ENCODE measurements at places on chromosomes 12 and 14.

GRCh38 chr12:73342733-73343132 lies 1070.6 kb downstream of the TRHDE start:
- no peak for DNase-seq

DNA sequence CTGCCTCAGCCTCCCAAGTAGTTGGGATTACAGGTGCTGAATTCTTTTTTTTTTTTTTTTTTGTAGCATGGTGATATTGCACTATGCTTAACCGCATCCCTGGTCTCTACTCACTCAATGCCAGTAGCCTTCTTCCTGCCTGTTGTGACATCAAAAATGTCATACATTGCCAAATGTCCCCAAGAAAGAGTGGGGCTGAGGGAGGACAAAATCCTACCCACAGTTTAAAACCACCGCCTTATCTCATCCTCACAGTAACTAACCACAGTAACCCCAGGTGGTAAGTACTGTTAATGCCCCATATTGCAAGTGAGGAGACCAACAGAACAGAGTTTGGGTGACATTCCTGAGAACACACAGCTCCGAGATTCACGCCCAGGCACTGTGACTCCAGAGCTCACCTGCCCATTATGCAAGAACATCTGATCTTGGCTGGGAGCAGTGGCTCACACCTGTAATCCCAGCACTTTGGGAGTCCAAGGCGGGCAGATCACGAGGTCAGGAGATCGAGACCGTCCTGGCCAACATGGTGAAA lies 19.6 kb downstream of the MORN3 start:
- no peak for DNase-seq

DNA sequence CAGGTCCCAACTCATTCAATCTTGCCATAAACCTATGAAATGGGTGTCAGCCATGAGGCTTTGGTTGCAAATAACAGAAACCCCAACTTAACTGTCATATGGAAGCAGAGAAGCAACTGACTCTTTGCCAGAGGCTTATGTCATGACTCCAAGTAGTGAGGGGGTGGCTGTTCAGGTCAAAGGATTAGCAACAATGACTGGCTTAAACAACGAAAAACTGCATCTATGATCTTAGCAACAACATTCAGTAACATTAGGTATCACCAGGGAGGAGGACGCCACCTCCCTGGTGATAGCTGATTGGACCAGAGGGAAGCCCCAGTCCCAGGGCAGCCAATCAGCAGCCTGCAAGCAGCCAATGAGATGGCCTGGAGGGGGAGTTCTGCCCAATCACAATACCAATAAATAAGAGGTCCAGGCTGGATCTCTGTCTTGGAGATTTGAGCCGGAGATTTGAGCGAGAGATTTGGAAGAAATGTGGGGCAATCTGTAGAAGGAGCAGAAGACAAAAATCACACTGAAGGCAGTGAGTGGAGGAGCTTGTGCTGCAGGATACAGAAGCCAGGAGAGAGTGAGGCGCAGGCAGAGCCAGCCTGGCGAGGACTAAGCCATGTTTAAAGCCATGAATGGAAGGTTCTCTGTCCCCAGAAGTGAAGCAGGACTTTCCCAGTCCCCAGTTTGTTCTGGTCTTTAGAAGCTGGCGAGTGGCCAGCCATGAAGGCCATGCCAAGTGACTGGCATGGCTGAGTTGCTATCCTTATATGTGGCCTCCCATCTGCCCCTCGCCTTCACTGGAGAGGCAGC lies 93.3 kb downstream of the CALM1 start:
- DNase-seq, result peak; percentile 72

DNA sequence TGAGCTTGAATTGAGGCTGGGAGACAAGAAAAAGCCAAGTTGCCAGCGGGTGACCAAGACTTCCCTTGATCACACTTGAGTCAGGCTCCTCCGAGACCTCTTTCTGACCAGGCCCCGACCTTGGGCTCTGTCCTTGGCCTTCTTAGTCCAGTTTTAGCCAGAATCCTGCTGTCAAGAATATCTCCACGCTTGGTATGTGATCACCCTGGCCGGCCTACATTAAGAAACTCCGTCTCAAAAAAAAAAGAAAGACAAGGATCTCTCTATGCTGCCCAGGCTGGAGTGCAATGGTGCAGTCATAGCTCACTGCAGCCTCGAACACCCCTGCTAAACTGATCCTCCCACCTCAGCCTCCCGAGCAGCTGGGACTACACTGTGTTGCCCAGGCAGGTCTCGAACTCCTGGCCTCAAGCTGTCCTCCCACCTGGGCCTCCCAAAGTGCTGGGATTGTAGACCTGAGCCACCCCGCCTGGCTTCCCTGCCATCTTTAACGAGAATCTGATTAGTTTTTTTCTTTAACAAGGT lies 1.0 kb upstream of the ITPK1 start:
- DNase-seq, result no peak

DNA sequence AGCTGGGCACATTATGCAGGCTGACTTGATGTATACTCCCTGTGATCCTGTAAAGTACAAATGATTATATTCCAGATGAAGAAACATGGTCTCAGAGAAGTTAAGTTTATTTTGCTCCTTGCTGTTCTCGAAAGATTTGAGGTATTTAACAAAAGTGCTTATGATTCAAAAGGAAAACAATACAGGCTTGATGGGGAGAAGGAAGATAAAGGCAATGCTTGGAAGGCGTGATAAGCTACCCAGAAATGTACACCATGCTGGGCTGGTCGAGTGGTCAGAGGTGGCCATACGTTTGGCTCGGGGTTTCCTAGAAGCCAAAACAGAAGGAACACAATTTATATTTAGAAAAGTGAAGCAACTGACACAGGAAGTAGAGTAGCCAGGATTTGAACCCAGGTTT lies 201.0 kb downstream of the KTN1 start:
- DNase-seq, result no peak

- DNase-seq, result no peak
These were observed 247.7 kb downstream of the ATP23 start for GRCh38 chr12:58189030-58189429.

- DNase-seq, result no peak
These were observed 33.2 kb upstream of the PRKAB1 start for GRCh38 chr12:119634743-119635142.

DNA sequence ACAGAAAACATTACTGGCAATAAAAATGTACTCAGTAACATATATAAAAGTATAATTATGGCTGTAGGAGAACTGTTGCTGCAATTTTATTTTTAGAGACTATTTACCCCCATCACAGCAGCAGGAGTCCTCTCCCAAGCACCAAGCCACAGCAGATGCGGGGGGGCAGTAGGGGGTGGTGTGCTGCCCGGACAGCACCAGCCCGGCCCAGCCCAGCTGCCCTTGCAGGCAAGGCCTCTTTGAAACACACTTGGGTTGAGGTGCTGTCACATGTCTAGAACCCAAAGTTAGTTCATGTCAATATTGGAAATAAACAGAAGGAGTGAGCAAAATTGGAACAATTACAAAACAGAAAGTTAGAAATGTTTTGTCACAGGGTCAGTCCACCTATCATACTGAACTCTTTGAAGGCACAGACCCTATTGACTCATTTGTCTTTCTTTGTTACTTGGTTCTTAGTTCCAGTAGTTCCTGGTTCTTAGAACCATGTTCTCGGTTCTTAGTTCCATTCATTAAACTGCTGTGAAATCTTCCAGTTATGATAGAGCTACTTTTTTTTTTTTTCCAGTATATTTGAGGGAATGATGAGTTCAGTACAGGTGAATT lies 22.7 kb downstream of the CCNK start:
- DNase-seq, result no peak

DNA sequence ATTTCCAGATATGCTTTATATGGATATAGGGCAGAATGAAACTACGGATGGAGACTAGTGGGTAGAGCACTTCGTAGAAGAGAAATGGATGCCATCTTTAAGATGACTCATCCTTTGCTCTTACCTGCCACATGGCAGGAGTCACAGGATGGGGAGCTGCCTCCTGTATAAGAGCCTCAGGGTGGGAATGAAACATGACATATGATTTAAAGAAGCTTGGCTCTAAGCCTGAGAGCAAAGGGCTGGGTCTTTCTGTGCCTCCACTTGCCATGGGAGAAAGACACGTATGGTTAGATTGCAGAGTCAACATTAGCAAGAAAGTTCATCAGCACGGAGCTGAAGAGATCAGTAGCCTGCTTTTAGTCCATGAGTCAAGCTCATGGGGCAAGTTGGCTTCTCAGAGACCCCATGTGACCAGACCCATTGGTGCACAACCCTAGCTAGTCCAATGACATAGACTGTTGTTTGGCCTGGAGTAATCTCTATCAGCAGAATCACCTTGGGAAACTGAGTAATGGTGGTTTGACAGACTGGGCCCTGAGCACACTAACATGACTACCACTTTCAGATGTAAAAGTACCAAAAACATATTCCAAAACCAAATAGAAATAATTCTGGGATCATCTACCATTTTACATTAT lies 38.1 kb upstream of the IL22 start:
- no peak for DNase-seq

DNA sequence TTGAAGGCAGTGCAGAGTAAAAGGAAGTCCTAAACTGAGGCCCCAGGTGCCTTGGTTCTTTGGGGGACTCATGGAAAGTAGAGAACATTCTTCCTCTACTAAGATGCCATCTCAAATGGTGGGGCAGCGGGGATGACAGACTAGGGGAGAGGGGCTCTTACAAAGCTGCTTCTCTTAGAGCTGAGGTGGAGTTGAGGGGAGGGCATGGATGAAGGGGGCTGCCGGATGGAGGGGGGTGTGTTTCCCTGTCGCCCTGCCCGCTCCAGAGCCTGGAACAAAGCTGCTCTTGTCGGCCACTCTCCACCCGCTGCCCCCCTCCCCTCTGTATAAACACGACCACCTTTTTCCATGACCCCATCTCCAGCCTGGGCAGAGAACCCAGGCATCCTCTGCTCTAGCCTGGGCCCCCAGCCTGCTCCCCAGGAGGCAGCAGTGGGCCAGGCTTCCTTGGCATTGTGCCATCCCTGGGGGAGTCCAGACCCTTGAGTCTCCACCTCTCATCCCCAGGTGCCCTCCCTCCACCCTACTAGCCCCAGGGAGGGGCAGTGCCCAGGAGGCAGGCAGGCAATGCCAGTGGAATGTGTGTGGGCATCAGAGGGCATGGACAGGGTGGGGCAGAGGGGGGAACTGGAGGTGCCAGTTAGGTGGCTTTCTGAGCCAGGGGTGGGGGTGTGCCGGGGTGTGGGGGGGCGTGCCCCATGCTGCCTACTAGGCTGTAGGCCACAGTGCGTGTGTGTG lies 1.7 kb downstream of the RARG start:
- no peak for DNase-seq

DNA sequence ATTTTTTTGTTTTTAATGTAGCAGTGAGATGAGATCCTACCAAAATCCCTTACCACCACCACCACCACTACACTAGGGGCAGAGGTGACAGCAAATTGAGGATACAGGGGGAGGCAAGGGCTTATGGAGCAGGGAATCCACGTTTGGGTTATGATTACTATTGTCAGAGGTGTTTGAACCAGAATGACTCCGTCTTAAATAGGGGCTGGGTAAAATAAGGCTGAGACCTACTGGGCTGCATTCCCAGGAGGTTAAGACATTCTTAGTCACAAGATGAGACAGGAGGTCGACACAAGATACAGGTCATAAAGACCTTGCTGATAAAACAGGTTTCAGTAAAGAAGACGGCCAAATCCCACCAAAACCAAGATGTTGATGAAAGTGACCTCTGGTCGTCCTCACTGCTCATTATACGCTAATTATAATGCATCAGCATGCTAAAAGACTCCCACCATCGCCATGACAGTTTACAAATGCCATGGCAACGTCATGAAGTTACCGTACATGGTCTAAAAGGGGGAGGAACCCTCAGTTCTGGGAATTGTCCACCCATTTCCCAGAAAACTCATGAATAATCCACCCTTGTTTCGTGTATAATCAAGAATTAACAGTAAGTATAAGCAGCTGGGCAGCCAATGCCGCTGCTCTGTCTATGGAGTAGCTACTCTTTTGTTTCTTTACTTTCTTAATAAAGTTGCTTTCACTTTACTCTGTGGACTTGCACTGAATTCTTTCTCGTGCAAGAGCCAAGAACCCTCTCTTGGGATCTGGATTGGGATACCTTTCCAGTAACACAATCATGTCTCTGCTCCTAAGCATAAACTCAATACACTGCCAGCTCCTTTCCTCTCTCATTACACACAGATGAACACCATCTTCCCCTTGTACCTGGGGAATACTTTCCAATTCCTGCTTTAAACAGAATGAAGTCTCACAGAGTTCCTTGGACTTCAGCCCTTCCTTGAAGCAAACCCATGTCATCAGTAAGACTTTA lies 16.7 kb upstream of the CRY1 start:
- no peak for DNase-seq

GRCh38 chr14:73742520-73743238 lies 28.5 kb upstream of the PNMA1 start:
- no peak for DNase-seq

- no peak for DNase-seq
These were observed 257.2 kb downstream of the PAWR start for GRCh38 chr12:79433465-79434072.

DNA sequence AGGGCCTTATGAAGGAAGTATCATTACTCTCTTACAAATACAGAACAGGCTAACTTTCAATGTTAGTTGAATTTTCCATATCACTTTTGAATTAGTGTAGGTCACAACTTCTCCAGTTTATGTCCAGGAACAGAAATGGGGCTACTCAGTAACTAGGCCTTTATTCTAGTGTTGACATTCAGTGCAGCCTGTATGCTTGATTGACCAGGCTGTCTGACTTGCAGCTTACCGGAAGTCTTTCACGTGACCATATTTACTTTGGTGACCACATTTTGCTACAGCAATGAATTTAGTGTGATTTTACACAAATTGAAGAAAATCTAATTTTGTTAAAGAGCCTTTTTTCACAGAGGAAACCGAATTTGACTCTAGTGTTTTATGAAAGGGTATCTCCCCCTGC lies 12.4 kb downstream of the MTERF2 start:
- no peak for DNase-seq

DNA sequence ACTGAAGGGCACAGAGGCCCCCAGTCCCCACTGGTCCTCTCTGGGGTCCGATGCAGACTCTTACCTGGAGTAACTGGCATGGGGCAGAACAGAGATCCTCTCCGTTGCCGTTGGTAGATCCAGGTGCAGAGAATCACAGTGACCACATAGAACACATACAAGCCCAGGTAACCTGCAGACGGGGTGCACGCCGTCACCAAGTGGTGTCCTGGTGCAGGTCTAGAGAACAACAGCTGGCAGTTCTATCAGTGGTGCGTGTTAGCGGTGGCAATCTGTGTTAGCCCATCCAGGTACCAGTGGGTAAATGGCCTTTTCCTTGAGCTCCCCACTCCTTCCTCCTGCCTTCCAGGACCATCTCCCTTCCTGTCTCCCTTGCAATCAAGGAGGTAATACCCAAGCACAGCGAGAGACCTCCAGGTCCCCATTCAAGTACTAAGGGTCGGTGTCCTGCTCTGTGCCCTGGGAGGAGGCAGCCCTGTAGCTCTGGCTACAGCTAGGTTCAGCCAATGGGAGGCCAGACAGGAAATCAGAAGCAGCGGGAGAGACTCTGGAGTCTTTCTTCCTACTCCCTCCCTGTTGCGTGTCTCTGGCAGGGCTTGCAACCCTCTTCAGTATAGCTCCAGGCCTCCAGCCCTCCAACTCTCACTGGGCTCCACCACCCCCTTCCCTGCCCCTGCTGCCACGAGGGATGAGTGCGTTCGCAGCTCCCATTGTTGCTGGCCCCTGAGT lies 15.8 kb downstream of the SLC8B1 start:
- no peak for DNase-seq

- no peak for DNase-seq
These were observed 9.6 kb downstream of the B4GALNT1 start for GRCh38 chr12:57623385-57623784.
